Mammary epithelial cell (primary cell): ENCODE measurements at places on chromosomes 4 and X. TPM values are rescaled to one million over a fixed set of nuclear protein-coding genes. Genes with fewer than 3 reads are reported as not detected.
A peak's percentile ranks its signal among the peaks of the same experiment; 100 is the strongest.

Gene INTU
- total RNA-seq: 5.5 and 6.3 TPM in 2 replicates

DNA sequence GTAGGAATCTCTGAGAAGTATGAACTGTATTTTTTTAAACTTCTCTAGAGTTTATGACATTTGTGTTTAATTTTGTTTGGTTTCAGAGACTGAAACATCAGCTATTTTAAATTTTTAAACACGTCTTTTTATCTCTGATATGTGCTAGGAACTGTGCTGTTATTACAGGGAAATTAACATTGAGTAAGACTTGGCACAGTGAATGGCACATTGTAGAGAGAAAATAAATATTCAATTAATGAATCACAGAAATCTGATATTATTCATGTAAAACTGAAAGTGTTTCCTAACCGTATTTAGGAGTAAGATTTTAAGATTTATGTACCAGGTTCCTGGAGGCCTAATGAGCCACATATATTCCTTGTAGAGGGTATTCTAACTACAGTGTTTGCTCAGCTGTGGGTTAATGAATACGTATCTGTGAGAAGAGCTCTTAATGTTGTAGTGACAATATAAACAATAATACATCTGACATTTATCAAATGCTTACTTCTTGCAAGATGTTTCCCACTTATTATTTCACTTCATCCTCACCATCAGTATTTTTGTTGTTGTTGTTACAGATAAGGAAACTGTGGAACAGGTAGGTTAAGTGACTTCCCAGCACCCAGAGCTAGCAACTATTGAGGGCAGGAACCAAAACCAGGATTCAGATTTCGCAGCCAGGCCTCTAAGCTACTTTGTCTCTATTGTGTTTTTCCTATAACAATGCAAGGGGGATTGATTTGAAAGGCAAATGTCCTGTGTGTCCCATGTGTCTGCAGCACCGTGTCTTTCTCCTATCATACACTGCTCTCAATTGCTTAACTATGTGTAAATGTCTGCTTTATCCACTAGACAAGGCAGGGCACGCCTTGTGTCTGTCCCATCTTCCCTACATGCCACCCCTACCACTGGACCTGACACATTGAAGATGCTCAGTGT lies 121.1 kb upstream of the FAM9C start:
- DNase-seq: no peak

GRCh38 chr4:139509727-139510410 lies 46.1 kb downstream of the SETD7 start:
- DNase-seq: no peak

DNA sequence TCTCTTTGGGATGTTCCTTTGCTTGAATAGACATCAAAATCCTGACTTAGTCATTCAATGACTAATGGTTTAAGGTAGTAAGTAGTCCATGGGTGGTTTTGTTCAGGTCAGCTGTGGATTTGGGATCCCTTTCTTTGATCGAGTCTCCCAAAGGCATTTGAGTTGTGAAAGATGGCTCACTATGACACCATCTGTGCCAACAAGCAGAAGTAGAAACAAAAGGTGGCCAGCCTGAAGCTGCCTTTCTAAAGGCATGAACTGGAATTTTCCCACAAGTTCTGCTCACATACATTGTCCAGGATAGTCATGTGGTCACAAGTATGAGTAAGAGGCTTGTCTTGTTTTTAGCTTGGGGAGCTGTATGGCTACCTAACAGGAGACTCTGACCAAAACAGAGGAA lies 129.9 kb downstream of the CCNG2 start:
- DNase-seq: peak; percentile 45

GRCh38 chrX:13009273-13009672 lies 34.4 kb downstream of the TMSB4X start:
- peak; percentile 74 for DNase-seq

DNA sequence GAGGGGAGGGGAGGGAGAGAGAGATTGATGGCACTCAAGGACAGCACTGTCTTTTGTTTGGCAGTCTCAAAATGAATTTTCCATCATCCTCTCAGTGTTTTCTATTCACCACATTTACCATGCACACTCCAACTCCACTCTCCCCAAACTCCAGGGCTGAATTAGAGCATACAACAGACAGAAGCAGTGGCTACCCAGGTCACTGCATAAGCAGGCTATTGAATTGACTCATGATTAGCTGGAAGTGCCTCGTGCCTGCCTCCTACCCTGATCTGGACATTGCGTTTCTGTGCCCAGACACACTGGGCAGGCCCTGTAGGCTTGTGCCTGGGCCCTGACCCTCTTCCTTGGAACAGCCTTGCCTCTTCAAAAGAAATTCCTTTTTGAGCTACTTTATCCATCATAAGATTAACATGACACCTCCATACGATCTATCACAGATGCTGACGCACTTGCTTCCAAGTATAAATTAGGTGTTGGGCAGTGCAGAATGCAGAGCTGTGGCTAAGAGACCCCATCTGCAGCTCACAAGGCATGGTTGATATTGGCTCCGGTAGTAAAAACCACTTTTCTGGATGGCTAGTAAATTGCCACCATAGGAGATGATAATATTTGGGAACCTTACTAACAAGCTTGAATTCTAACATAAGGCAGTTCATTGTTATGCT lies 752.9 kb downstream of the RPA4 start:
- DNase-seq: no peak

DNA sequence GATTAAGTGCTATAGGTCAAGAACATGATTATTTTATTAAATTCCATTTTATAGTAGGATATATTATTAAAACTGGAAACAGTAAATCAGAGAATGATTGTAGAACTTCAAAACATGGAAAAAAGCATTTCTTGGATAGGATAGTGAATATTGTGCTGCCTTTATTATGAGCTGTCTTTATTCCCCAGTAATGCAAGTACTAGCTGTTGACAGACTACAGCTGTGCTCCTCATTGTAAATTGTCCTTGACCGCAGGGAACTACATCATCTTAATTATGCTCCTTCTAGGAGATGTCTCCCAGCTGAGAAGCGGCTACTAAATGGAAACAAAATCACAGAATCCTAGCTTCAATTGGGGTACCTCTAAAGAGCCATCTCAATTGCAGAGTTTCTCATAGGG lies 1457.2 kb upstream of the PCDH7 start:
- DNase-seq: no peak

GRCh38 chrX:14355556-14355955 lies 173.8 kb upstream of the GLRA2 start:
- no peak for DNase-seq

DNA sequence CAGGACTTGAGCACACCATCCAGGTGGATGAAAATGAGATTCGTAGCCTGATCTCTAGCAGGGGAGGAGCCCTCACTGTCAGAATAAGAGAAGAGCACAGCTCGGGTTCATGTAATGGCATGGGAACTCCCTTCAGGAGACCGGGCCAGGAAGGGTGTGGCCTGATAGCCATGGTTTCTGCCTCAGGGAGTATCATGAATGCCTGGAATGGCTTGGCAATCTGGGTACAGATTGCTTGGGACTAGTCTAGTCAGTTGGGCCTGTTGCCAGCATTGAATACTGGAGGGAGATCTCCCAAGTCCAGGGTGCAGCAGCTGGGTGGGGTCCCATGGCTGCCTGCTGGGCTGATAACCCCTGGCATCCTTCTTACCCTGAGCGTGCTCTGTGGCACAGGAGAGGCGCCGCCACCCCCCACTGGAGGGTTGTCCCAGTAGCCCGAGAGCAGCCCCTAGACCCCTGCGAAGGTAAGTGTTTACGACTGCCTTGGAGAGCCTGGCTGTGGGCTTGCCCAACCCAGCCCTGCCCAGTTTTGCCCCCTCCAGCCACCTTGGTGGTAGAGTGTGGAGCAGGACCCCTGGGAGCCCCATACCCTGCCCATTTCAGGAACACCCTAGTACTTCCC lies 298.8 kb downstream of the TEX13A start:
- DNase-seq: peak; percentile 12

Gene SLC9B2
- total RNA-seq: 19.8 TPM

- DNase-seq: peak; percentile 4
Observed at GRCh38 chr4:59553721-59554091, 1646.4 kb upstream of the ADGRL3 start.

Gene TRIM2
- 19.5 and 29.6 TPM in 2 replicates for total RNA-seq

- no peak for DNase-seq
Observed at GRCh38 chr4:42133006-42133405, 19.4 kb downstream of the BEND4 start.

Gene USP38
- total RNA-seq: 37.5 TPM

GRCh38 chr4:22235698-22236097 lies 280.2 kb downstream of the ADGRA3 start:
- no peak for DNase-seq

DNA sequence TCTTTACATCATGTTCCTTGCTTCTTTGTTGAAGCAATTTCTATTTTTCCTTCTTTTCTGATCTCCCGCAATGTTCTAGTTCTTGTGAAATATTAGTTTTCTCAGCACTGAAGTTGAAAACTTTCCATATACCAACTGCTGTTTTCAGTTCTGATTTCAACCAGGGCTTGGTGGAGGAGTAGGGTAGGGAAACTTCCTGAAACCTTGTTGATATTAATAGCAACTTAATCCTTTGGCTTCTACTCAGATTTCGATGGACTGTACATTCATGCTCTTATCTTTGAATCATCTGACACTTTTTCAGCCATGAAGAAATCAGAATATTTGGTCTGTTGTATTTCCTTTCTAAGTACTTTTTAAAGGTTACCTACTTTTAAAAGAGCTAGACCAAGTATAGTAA lies 315.8 kb downstream of the RPA4 start:
- no peak for DNase-seq

DNA sequence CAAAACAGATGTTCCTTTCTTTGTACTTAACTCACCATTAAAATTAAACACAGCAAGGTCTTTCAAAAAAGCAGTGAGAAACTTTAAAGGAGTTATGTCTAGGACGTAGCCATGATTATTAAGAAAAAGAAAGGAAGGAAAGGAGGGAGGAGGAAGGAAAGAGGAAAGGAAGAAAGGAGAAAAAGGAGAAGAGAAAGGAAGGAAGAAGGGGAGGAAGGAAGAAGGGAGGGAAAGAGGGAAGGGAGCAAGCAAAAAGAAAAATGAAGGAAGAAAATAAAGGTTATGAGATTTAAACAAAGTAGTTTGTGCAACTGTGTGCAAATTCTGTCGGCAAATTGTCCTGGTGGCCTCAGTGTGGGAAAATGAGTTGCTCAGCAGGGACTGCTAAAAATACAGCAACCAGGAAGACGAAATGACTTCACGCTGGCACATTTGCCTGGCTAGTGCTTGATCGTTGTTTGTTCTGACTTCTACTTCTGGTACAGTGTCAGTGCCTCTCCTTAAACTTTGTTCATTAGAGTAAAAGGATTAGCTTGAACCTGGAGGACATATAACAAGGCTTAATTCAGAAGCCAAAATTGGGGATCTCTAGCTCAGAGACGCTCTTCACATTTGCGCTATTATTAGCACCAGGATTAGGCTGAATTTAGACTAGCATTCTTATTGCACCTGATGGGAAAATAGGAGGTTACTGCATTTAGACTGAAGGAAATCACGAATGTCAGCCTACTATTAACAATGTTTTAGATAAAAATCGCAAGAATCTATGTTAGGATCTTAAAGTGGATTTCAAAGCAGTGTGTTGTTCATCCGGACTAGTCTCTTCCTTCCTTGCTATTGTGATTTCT lies 81.2 kb downstream of the DCK start:
- no peak for DNase-seq

Gene TCP11X2
- total RNA-seq: not detected in 2 replicates

GRCh38 chrX:19560611-19561010 lies 45.3 kb upstream of the MAP3K15 start:
- no peak for DNase-seq

Gene TRIML2
- total RNA-seq: 0.17 TPM

Gene FAM53A
- total RNA-seq: 3.3 and 4.3 TPM in 2 replicates

GRCh38 chr4:141041021-141041476 lies 92.2 kb downstream of the RNF150 start:
- DNase-seq: no peak

DNA sequence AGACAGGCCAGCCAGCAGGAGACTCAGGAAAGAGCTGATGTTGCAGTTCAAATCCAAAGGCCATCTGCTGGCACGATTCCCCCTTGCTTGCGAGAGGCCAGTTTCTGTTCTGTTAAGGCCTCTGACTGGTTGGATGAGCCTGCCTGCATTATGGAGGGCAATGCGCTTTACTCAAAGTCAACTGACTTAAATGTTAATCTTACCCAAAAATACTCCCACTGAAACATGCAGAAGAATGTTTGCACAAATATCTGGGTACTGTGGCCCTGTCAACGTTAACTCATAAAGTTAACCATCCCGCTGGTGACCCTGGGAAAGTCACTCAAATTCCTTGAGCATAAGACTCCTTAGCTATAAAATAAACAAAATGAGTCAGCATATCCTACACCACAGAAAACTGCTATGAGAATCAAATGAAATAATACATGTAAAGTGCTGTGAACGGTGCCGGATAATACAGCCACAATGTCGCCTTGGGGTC lies 326.4 kb downstream of the EVC2 start:
- no peak for DNase-seq

GRCh38 chr4:122914292-122914904 lies 8.0 kb downstream of the NUDT6 start:
- DNase-seq: peak; percentile 39

DNA sequence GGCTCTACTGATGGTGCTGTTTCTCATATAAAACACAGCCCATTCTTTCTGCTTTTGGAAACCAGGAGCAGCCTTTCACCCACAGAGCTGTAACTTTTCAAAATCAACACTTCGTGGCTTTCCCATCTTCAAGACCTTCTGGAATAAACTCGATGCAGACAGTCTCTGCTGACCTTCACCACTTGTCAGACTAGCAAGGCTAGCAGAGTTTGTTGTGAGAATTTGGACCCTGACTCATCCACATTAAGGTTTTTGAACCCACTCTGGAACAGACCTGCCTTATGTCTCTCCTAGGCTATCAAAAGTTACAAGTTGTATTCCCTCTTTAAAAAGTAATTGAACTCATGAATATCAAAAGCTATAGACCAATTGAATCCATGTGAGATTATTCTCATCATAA lies 88.6 kb downstream of the MAML3 start:
- DNase-seq: no peak

Gene FRAS1
- total RNA-seq: 55.8 TPM

Gene NDST3
- total RNA-seq: not detected in 2 replicates

DNA sequence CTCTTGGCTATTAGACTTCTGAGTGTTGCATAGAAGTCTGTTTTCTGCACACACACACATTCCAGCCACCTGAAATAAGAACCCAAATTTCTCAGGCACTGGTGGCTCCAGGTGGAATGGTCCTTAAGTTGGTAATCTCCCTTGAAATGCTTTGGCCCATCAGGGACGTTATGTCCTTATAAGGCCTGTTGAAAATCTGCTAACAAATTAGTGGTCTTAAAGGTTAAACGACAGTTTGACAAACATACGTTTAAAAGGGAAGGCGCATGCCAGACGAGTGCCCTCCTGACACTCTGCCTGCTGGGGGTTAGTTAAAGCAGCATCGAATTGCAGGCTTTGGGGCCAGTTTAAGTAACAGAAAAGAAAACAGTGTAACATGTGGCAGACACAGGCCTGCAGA lies 125.0 kb downstream of the TBX22 start:
- DNase-seq: no peak

Gene NSG1
- total RNA-seq: 17.5 TPM

DNA sequence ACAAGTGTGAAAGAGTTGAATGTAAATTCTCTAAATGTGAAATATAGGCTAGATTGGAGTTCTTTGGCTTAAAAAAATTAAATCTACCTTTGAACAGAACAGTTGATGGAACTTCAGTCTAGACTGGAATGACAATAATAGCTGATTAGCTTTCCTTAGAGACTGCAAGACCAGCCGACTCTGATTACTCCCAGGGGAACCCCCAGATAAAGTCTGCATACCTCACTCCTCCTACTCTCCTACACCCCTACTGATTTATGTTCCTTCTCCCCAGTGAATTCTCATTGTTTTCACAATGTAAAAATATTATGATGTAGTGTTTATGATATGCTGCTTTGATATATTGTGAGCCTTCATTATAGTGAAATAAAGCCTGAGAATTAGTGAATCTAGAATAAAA lies 241.3 kb downstream of the CFAP299 start:
- no peak for DNase-seq

- DNase-seq: no peak
Observed at GRCh38 chr4:76594173-76594572, 159.1 kb downstream of the SHROOM3 start.
